ENCODE measurements at places on chromosomes 1 and 21. TPM values are rescaled to one million over a fixed set of nuclear protein-coding genes. Genes with fewer than 3 reads are reported as not detected.

The ERICH3 gene
- total RNA-seq, result not detected

The BMP8A gene
- not detected for total RNA-seq

The TMEM54 gene
- 1.7 TPM for total RNA-seq

The SLC44A3 gene
- total RNA-seq, result not detected

The PTPRC gene
- 564 TPM for total RNA-seq

The PTPN14 gene
- 4.3 TPM for total RNA-seq

The TMEM222 gene
- total RNA-seq, result 31.2 TPM

The MCOLN3 gene
- total RNA-seq, result 0.23 TPM

The LCA5L gene
- 0.32 TPM for total RNA-seq

The SH2D5 gene
- 0.32 TPM for total RNA-seq

The KIRREL1 gene
- total RNA-seq, result 0.21 TPM

The CHRNB2 gene
- total RNA-seq, result not detected

The KDF1 gene
- 0.39 TPM for total RNA-seq

The FMO3 gene
- total RNA-seq, result not detected

The FAM151A gene
- not detected for total RNA-seq

The PLD5 gene
- total RNA-seq, result not detected

The CCNL2 gene
- 89.7 TPM for total RNA-seq

The CRP gene
- total RNA-seq, result not detected

The ZBTB8A gene
- total RNA-seq, result 0.35 TPM

The ITLN1 gene
- not detected for total RNA-seq

The DRAM2 gene
- total RNA-seq, result 30.4 TPM

The TNFAIP8L2 gene
- total RNA-seq, result 19.2 TPM

The FMOD gene
- total RNA-seq, result 0.87 TPM

The PLPPR4 gene
- not detected for total RNA-seq

The TFF2 gene
- not detected for total RNA-seq

The OR6K3 gene
- not detected for total RNA-seq

The BARHL2 gene
- total RNA-seq, result not detected

The IRF6 gene
- 0.14 TPM for total RNA-seq

The LYPD8 gene
- total RNA-seq, result not detected

The CYP4A11 gene
- not detected for total RNA-seq

The TCP10L gene
- 0.96 TPM for total RNA-seq

The EDARADD gene
- 4.5 TPM for total RNA-seq

The GSTM5 gene
- total RNA-seq, result 0.25 TPM

The LCK gene
- total RNA-seq, result 220 TPM

The HP1BP3 gene
- 269 TPM for total RNA-seq

The ATF6 gene
- total RNA-seq, result 31.9 TPM

The KRTAP7-1 gene
- not detected for total RNA-seq

The EXOC8 gene
- 13.7 TPM for total RNA-seq

The RIMS3 gene
- total RNA-seq, result 2.7 TPM

The TNNI3K gene
- total RNA-seq, result 0.37 TPM

The TMPRSS15 gene
- total RNA-seq, result not detected

The PNRC2 gene
- total RNA-seq, result 133 TPM

The PRAMEF12 gene
- not detected for total RNA-seq

The NPR1 gene
- 0.04 TPM for total RNA-seq

The RAVER2 gene
- total RNA-seq, result 3.6 TPM

The EIF2D gene
- 91.2 TPM for total RNA-seq

The NFASC gene
- 0.48 TPM for total RNA-seq

The TCEA3 gene
- 6.8 TPM for total RNA-seq

The SAMSN1 gene
- total RNA-seq, result 43.5 TPM

The FCRL2 gene
- total RNA-seq, result not detected

The VAV3 gene
- total RNA-seq, result 1.9 TPM

The VANGL2 gene
- total RNA-seq, result 0.12 TPM

The LRRC41 gene
- total RNA-seq, result 33.4 TPM

The FABP3 gene
- total RNA-seq, result not detected

The DNTTIP2 gene
- 84.9 TPM for total RNA-seq

The SH2D2A gene
- total RNA-seq, result 189 TPM
